Hematopoietic multipotent progenitor cell (in vitro differentiated cells): ENCODE measurements at places on chromosomes 6 and 20.

DNA sequence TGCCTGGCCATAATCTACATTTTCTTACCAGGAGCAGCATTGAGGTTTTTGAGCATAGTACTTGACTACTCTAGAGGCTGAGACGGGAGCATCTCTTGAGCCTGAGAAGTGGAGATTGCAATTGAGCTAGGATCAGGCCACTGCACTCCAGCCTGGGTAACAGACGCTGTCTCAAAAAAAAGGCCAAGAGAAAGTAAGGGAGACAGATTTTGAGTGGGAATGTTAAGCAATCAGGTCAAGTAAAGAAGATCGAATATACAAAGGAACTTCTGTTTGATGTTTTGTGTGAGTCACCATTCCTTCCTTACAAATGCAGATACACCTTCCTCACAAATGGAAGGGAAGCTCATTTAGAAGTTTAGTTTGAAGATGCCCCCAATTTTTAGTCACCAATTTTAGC, 4.4 kb downstream of the PNRC1 start:
- no peak for DNase-seq

GRCh38 chr6:97282238-97282725, 734 bp downstream of the MMS22L start:
- peak; percentile 16 for DNase-seq

DNA sequence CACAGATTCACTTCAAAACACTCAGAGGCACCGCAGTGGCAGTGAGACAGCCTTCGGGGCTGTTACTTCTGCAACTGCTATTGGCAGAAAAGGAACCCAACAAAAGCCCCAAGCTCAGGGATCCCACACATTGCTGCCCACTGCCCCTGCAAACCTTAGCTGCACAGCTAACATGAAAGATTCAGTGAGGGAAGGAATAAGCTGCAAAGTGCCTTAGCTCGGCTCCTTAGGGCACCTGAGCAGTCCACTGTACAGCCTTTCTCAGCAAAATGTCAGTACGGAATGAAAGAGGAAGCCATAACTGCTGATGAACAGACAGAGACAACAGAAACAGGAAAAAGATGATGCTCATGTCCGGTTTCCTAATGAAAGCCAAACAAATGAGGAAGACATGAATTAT, 179.7 kb upstream of the SHLD1 start:
- no peak for DNase-seq

DNA sequence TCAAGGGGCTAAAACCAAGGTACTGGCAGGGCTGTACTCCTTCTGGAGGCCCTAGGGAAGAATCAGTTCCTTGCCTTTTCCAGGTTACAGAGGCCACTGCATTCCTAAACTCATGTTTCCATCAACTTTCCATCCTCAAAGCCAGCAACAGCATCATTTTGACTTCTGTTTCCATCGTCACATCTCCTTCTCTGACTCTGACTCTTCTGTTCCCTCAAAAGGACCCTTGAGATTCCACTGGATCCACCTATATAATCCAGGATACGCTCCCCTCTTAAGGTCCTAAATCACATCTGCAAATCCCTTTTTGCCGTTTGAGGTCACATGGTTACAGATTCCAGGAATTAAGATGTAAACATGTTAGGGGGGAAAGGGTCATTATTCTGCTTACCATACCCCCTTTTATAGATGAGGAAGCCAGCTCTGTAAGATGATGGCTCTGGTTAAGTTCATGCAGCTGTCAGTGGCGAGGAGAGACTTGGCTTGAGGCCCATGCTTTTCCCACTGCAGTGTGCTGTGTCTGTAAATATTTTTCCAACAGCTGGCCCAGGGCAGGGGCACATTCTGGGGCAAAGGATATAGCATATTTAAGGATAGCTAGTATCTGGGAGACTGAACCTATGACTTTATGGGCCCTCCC, 114.6 kb downstream of the TNFRSF21 start:
- DNase-seq = no peak

DNA sequence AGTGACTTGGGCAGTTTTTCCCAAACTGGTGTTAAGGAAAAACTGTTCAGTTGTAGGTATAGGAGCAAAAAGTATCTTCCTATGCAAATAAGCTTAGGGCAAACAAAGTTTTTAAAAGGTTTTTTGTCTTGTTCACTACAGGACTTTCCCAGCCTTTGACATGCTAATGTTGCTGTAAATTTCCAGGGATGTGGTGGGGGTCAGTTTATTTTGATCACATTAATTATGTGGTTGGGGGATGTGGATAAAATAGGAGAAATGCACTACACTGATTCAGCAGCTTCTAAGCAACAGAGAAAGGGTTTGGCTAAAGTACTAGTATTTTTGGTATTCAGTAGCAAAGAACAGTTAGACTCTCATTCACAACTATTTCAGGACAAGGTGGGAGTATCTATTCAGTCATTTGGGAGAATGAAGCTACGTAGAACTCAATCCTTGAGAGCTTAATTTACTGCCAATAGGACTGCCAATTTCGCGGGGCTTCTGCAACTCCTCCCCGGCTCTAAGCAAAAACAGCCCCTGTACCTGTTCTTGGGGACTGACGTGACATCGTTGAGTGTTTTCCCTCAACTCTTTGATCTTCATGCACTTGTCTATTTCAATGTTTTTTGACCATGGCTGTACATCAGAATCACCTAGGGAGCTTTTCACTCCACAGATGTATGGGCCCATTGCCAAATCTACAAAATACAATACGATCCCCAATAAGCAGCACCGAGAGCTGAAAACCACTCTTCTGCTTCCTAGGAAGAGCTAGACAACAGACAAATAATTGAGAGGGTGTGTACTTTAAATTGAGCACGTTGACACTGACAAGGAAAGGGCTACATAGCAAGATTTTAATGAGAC, 94.8 kb upstream of the NHSL1 start:
- no peak for DNase-seq

- DNase-seq = no peak
Measured at GRCh38 chr6:132188556-132189264, 212.6 kb downstream of the MOXD1 start.

DNA sequence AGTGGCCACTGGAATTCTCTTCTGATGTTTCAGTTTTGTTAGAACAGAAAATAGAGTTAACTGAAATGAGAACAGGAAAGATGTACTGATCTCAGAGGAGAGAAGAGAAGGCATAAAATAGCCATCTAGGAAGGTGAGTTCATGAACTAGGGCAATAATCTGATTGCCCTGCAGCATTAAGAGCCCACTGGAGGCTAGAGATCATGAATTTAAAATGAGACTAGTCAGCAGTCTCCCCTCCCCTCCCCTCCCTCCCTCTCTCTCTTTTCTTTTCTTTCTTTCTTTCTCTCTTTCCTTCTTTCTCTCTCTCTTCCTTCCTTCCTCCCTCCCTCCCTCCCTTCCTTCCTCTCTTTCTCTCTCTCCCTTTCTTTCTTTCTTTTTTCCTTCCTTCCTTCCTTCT, 28.9 kb downstream of the GPRC6A start:
- DNase-seq = no peak

DNA sequence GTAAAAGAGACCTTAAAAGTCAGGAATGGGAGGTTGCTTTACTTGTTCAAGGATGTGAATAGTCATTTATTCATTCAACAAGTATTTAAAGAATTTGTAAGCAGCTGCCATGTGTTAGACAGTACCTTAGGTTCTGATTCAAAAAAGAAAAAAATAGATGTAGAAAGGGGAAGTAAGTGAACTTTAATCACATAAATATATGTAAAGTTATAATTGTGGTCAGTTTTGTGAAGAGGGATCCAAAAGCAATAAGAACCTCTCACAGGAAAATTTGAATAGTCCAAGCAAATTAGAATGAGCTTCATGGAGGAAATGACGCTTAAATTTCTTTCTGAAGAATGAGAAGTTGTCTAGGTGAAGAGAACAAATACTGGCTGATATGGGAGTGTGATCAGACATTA, 596.1 kb upstream of the CITED2 start:
- no peak for DNase-seq

DNA sequence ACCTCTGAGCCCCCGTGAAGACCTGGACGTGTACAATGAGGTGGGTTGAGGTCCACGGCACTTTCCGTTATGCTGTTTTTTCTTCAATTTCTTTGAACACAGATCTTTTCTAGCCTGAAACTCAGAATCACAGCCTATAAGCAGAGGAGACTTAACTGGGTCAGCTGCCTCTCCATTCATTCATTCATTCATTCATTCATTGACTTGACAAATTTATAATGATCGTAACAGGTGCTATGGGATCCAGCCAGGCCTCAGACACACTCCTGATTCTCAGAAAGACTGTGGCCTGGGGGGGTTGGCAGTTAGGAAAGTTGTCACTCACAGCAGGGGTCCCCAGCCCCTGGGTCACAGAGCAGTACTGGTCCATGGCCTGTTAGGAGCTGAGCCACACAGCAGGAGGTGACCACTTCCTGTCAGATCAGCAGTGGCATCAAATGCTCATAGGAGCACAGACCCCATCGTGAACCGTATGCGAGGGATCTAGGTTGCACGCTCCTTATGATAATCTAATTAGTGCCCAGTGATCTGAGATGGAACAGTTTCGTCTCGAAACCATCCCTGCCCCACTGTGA, 38.6 kb upstream of the IRF4 start:
- DNase-seq = no peak

DNA sequence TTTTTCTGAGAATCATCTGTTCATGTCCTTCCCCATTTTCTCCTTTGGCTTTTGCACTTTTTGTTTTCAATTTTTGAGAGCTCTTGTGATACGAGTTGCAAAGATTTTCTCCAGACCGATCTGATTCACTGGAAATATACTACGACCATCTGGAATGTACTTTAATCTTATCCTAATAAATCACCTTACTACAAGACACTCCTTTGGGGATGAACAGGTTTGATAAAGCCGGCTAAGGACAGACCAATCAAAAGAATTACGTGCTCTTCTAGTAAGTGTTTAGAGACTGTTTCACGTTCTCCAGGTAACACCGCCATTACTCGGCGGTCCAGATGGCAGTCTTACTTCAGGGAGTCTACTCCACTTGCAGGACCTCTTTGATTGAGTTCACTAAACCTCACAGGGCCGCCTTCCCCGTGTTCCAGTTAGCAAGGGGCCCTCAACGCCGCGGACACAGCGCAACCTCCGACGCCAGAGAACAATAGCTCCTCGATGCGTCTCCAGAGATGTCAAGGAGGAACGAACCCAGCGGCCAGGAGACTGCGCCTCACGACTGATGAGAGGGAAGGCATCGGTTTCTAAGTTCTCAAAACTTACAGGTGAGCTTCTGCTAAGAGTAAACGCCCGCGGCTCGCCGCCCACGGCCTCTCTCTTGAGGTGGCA, 920 bp upstream of the WTAP start:
- DNase-seq = no peak

- no peak for DNase-seq
Measured at GRCh38 chr6:167965592-167966539, 31.6 kb upstream of the KIF25 start.

- no peak for DNase-seq
Measured at GRCh38 chr6:34514593-34515472, 41.3 kb downstream of the SPDEF start.

DNA sequence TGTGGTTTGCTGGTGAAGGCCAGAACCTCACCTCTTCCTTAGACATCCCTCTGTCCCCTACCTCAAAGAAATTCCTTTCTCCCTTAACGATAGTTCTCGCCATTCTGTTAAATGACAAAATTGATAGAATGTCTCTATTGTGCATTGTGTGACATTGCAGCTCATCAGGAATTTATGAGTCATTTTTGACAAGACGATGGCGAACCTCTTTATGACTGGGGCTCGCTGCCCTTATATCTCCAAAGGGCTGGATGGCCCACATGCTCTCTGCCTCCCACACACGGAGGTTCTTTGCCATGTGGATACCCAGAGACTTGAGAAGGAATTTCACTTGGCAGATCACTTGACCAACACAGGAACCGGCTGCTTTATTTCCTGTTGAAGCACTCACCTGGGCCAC, 66.8 kb upstream of the RPS6KA2 start:
- no peak for DNase-seq

GRCh38 chr6:108091288-108091687, 16.7 kb upstream of the OSTM1 start:
- no peak for DNase-seq

DNA sequence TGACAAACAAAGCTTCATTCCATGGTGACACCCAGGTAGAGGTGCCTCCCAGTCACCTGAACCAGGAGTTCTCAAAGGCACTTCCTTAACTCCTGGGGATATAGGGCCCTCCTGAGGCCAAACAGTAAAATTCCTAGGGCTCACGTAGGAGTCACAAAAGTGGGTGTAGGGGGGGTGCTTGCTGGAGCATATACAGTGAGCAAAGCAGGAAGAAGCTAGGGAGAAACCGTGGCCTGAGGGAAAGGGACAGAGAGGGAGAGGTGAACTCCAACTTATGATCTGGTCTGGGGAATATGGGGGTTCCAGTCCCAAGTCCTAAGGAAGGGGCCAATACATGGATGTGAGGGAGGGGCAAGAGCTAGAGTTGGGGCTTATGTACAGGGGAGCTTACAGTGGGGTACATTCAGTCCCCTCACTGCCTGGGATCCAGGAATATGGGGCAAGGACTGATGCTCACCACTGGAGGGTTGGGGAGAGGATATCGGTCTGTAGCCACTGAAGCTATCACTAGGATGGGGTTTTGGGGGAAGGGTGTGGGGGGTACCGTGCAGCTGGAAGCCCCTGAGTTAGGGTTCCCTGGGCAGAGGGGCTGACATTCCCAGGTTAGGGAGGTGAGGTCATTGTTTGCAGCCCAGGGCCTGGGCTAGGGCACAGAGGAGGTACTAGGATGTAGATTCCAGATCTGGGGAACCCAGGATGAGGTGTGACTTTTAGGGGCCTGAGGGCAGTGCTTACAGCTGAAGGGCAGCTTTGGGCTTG, 950 bp downstream of the PEDS1 start:
- no peak for DNase-seq

- no peak for DNase-seq
Measured at GRCh38 chr6:87251725-87252124, 70.7 kb upstream of the SMIM8 start.

- DNase-seq = no peak
Measured at GRCh38 chr20:47330071-47330470, 26.4 kb downstream of the ZMYND8 start.

DNA sequence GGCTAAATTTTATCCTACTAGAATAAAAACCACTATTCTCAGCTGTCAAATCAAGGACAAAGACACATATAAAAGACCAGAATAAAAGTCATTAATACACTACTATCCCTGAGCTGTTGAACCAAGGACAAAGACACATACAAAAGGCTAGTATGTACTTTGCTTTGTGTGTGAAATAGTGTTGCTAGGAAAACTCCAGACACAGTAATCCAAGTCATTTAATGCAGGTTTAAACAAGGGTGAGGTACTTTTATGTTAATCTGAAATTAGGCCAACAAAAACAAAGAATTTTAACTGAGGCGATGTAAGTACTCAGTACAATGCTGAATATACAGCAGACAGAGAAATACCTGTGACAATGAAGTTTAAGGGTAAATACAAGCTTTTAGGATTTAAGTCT, 18.9 kb downstream of the GCLC start:
- DNase-seq = no peak

GRCh38 chr6:79372757-79373156, 138.3 kb upstream of the HMGN3 start:
- DNase-seq = no peak

DNA sequence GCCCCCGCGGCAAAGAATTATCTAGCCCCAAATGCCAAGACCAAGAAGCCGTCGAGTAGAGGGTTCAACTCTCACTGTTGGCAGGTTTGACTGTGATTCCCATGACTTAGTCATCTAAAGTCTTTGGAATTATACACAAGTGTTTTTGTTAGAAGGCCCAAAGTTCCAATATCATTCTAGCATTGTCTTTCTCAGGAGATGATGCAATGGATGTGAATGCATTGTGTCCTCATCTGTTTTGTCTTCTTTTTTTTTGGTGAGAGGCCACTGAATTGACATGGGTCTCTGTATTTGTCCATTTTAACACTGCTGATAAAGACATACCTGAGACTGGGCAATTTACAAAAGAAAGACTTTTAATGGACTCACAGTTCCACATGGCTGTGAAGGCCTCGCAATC, 290.5 kb upstream of the ZFP64 start:
- DNase-seq = no peak

- DNase-seq = no peak
Measured at GRCh38 chr6:125584468-125584939, 164.9 kb upstream of the HEY2 start.
